ENCODE measurements at places on chromosomes 12 and 14. TPM values are rescaled to one million over a fixed set of nuclear protein-coding genes. Genes with fewer than 3 reads are reported as not detected.
A peak's percentile ranks its signal among the peaks of the same experiment; 100 is the strongest.

GRCh38 chr12:104814944-104815343 lies 143.1 kb downstream of the SLC41A2 start:
- no peak for DNase-seq

DNA sequence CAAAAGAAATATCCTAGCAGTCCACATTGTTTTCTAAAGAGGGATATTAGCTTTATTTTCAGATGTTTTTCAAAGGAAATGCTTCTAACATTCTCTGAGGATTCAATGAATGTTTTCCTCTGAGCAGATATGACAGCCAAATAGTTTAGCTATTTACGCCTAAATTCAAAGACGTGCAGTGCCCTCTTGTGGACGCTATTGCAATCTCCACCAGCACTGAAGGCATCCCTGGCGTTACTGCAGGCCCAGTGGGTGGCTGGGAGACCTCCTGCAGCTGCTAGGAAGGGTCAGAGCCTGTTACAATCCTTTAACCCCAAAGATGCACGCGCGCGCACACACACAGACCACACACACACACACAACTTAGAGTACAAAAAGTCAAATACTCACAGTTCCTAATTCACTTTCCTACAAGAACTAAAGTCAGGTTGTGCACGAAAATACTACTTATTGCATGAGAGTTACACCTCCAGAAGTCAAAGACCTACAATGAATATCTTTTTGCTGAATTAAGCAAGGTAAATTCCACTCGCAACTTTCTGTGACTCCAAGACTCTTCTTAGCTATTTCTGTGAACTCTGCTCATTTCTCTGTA lies 589.3 kb upstream of the TMEM132C start:
- DNase-seq: peak; percentile 32

DNA sequence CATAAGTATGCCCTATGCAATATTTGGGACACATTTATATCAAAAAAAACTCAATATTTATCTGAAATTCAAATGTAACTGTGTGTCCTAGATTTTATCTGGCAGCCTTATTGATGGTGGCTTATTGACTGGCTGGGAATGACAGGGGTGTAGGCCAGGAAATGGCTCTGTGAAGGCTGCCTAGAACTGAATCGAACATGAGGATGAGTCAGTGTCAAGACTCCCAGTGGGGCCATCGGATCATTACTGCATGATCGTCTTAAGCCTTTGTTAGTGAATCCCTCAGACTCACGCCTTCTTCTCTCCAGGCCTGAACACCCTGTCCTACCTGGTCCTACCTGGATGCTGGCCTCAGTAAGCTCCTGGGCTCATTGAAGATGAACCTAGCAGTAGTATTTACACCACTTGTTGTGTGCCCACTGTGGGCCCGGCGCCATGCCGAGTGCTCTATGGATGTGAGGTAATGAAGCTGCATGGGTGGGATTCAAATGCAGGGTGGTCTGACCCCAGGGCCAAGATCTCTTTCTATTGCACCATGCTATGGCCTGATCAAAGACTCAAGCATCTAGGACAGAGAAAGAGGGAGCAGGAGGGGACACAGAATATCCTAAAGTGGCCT lies 21.0 kb upstream of the FAIM2 start:
- no peak for DNase-seq

DNA sequence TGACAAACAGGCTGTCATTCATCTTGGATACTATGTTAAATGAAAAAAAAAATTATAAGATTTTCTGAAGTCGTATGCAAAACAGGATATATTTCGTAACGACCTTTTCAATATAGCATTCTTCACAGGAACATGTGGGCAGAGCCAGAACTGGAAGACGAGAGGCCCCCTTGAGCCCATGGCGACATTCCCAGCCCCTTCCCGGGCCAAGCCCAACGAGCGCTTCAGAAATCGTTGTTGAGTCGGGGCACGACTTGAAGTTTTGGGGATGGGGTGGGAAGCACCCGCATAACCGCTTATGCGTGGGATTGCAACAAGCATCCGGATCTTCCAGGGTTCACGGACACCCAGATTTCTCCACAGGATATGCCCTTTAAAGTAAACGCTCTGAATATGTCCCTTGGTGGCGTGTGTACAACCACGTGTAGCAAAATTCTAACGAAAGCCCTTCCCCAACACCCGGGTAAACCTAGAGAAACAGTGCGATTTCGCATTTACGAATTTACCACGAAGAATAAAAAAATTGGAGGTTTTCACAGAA lies 736 bp downstream of the C14orf39 start:
- no peak for DNase-seq

- no peak for DNase-seq
Measured at GRCh38 chr12:81081726-81082125, 3.8 kb downstream of the ACSS3 start.

- DNase-seq: peak; percentile 51
Measured at GRCh38 chr12:45234139-45234865, 18.4 kb downstream of the ANO6 start.

DNA sequence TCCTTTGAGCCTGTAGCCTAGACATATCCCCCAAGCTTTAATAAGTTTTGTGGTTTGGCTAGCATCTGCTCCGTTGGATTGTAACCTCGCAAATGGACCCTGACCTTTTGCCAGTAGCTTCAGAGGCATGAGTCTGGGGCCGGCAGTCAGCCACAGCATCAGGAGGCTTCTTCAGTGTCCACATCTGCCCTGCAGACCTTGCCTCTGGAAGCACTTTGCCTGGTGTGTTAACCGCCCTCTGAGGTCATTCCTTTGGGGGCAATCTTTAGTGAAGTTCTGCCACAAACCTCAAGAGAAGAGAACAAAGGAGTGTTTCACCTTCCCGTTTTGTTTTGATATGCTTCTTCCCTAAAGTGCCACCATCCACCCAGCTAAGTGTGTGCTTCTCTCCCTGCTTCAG lies 71.4 kb downstream of the GNS start:
- no peak for DNase-seq

DNA sequence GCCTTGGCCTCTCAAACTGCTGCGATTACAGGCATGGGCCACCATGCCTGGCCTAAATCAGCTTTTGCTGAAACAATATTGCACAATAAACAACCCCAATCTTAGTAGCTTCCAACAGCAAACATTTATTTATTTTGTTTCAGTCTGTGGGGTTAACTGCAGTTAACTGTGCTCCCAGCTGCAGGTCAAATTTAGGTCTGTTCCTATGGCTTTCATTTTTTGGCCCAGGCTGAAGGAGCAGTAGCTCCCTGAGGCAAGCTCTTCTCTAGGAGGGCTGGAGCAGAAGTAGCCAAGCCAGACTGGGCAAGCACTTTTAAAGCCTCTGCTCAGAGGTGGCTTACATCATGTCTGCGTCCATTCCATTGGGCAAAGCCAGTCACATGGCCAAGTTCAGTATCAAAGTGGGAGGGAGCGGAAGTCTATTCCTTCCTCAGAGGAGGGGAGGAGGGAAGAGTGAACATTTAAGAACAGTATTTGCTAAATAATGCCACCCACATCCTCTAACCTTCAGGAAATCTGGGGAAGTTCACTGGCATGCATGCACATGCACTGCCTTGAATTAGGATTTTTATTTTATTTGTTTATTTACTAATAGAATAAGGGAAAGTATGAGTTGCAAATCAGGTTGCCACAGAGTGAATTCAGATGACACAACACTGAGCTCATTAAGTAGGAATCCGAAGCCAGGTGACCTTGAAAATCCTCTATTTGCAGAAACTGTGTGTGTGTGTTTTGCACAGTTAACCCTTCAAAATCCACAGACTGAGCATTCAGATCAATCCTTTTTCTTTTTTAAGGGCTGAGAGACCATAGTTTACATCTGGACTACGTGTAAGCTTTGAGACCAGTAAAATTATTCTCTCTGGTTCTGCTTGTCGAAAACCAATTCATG lies 122.0 kb upstream of the SEL1L start:
- no peak for DNase-seq

Gene NDRG2
- 242 TPM for total RNA-seq

DNA sequence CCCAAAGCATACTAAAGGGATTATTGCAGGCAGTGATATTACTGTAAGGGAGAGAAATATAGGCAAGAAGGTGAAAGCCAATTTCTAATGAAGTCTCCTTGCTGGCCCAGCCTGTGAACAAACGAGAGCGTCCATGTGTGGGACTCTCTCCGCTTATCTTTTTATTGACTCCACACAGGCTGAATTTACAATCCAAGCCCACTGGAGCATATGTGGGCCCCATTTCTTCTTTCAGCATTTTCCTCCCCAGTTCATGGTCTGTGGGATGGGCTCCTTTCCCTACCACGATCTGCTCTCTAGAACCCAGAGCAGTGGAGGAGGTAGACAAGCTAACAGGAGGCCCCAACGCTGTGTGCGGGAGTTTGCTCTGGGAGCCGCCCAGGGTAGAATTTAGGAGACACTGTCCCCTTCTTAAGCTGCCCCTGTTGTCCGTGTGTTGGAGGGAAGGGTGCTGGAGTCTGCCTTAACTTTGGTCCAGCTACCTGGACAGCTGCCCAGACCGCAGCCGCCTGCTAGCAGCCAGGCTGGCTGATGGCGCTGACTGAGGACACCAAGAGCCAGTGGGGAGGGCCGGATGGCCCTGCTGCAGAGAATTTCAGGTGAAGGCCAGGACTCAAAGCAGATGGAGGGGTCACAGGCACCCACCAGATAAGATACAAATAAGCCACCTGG lies 3.2 kb upstream of the HOXC11 start:
- no peak for DNase-seq

GRCh38 chr14:94612174-94612573 lies at the start of gene SERPINA3:
Gene SERPINA3, plus strand, starts transcription at chr14:94612391. Its CDS starts 2,051 bp downstream, at chr14:94614442.
- DNase-seq: no peak

DNA sequence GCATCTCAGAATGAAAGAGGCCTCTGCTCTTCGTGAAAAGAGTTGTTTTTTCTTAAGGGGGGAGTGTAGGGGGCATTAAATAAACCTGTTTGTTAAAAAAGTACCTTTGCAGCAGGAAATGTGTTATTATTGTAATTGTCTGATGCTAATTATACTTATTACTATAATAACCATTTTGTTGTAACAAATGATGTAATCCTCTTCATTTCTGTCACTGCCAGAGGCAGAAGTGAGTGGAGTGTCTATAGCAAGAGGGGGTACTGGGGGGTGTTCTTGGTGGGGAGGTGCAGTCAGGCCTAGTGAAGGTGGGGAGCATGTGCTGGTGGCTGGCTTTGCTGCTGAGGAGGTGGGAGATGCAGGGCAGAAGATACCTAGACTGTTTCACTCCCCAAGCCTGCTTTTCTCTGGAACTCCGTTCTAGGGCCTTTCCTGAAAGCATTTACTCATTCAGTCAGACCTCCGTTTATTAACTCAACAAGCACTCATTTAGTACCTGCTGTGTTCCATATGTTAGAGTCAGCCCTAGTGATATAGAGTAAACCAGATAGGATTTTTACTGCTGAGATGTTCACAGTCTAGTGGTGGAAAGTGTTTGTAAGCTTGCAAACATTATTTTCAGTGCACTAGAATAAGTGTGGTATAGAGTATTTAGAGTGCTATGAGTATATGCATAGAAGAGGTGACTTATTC lies 77.5 kb upstream of the CISTR start:
- DNase-seq: no peak

GRCh38 chr14:101119830-101120571 lies 216.5 kb upstream of the RTL1 start:
- peak; percentile 42 for DNase-seq

- DNase-seq: no peak
Measured at GRCh38 chr12:1815814-1816729, 4.3 kb upstream of the LRTM2 start.

DNA sequence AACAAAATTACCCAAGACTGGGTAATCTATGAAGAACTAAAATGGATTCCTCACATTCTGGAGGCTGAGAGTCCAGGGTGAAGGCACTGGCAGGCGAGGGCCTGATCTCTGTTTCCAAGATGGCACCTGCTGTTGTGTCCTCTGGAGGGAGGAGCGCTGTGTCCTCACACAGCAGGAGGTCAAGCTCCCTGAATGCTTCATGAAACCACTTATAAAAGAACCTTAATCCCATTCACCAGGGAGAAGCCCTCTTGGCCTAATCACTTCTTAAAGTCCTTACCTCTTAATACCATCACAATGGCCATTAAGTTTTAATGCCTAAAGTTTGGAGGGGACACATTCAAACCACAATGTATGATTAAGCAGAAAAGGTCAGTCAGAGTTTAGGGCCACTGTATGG lies 172.4 kb downstream of the EMP1 start:
- no peak for DNase-seq

DNA sequence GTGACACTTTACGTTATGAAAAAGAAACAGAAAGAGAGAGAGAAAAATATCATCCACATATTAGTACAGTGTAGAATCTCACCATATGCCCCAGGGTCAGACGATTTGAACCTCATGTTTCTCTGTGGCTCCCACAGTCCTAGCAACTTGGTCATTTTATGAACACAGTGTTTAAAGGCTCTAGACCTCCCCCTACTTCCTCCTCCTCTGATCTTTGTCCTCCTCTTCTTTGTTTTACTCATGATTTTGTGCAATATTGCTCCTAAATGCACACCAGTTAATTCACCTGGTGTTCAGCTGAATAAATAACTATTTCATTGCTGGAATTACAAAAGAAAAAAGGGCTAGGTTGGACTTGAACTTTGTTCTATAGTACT lies 18.2 kb downstream of the GLT1D1 start:
- no peak for DNase-seq

DNA sequence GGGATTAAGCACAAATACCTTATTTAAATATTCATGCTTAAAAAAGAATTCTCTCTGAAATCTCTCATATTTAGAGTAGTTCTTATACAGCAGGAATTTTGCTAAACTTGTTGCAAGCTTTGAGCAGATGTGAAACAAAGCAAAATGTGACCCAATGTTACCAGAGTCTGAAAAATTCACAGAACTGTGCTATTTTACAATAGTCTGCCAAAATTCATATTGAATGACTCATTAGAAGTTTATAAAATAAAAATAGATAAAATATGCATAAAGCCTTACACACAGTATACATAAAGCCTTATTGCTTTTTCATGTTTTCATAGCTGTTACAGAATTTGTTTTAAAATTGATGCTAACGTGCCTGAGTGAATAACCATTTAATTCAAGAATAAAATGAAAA lies 17.8 kb upstream of the RHOJ start:
- no peak for DNase-seq

DNA sequence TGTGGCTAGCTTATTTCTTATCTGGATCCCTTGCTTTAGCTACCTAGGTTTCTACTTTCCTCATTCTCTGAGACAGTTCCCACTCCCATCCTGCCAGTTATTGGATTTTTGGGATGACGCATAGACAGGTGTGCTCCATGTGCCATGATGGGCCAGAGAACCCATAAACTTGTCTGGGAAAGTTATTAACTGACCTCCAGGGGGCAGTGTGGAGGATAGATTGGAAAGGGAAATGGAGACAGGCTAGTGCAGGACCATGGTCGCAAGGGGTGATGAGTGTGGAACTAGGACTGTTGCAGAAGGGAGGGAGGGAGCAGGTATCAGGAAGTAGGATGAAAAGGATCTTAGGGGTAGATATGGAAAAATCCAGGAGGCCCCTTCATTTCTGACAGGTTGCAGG lies 80.3 kb downstream of the ESRRB start:
- DNase-seq: peak; percentile 47

DNA sequence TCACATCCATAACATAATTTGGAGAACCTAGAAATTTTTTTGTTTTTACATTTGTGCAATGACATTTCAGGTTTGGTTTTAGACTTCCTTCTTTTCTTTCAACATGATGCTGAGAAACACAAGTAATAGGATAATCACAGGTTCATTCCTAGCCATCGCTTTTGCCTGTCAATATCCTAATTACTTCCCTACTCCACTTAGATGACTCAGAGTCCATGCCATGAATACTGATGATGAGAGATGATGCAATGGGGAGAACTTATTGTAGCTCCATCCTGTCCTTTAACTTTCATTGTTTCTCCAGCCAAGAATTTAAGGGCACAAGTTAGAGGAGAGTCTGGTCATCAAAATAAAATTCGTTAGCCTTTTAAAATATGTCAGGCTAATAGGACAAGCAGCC lies 101.3 kb downstream of the PTPRO start:
- DNase-seq: no peak

Gene HAL
- total RNA-seq: not detected

- DNase-seq: no peak
Measured at GRCh38 chr12:116411977-116412376, 134.5 kb upstream of the MED13L start.
